ENCODE measurements at places on chromosomes 4 and X. TPM values are rescaled to one million over a fixed set of nuclear protein-coding genes. Genes with fewer than 3 reads are reported as not detected.
A peak's percentile ranks its signal among the peaks of the same experiment; 100 is the strongest.

DNA sequence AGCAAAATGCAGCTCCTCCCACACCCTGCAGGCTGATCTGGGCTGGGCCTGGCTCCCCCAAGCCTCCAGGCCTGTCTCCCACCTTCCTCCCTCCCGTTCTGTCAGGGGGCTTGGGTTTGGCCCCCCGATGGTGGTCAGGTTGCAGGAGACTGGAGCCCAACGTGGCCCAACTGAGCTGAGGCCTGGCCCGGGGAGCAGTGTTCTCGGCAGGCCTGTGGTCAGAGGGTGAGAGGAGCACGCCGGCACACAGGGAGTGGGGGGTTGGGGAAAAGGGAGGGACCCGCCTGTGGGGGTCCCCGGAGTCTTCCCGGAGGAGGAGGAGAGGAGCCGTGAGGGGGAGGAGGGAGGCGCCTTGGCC, 43.2 kb upstream of the NKX1-1 start:
- DNase-seq, result no peak

DNA sequence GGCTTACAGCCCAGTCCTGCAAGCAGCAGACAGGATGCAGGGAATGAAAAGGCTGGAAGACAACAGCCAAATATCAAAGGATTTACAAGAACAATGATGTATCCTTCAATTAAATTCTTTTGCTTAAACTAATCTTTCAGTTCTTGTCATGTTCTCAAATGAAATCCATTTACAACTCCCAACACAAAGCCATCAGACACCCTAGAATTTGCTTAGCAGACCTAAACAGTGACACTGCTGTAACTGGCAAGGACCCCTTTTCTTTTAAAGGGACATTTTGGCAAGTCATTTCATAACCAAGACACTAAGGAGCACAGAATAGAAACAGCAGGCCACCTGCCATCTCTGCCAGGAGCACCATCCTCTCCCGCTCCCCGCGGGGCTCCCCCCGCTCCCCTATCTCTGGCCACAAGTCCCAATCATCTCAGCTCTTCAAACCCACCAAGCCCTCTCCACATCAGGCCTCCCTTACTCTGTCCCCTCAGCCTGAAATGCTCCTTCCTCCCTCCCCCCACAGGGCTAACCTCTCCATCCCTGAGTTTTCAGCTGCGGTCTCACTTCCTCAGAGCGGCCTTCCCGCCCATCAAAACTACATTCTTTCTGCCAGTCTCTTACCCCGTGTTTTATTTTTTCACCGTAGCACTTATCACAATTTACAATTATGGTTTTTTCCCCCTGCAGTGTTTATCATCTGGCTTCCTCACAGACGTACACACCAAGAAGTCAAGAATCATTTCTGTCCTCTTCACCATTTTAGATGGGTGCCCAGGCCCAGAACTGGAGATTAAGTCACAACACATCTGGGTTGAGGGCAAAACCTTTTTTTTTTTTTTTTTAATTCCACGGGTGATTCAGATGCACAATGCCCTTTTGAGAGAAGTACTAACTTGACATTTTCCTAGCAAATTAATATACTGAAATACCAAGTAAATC, 45.8 kb downstream of the TSPAN5 start:
- no peak for DNase-seq

DNA sequence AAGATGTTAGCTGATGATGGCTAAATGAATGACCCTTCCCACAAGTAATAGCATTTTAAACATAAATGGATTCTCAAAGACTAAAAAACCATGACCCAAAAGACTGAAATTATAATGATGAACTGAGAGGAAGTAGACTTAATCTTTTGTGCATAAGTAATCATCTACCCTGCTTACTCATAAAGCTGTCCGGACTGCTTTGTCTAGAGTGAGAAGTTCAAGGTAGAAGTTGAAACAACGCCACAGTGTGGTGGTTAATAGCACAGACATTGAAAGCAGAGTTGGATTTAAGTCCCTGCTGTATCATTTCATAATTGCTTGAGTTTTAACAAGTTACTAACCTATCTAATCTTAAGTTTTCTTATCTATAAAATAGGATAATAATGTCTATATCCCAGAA, 346.6 kb downstream of the CENPC start:
- no peak for DNase-seq

- DNase-seq, result no peak
These were observed 756.1 kb downstream of the SH3BGRL start for GRCh38 chrX:81957900-81958545.

GRCh38 chr4:87188048-87188447, 32.4 kb downstream of the KLHL8 start:
- peak; percentile 11 for DNase-seq

- no peak for DNase-seq
These were observed 51.5 kb upstream of the TRIM2 start for GRCh38 chr4:153152501-153153338.

DNA sequence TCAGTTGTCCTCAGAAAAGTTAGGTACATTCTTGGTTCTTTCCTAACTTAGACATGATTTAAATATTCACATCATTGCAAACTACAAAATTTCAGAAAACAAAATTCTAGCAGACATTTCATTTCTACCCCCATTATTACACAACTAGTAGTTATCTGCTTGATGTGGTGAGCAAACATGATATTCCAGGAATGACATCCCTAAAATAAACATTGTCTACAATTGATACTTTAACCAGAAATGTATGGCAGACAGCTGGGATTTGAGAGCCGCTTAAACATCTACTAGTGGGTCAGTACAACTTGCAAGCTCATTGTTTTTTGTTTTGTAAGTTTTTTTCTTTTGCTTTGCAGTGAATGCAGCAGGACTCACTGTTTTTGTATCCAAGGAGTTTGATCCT, 32.1 kb upstream of the AMBN start:
- DNase-seq, result no peak

DNA sequence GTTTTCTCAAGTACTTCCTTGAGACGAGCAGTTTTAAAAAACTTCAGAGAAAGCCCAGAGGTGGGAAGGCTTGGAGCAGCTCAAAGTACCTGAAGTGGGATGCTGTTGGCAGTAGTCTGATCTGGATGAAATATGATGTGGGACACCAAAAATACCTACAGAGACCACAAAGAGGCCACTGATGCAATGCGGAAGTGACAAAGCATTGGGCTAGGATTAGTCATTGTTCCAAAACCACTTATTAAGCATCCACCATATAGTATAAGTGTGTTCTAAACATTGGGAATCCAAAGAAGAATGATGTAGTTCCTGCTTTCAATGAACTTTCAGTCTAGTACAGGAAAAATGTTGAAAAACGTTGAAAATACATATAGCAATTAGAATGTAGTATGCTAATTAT, 386.1 kb upstream of the CNKSR2 start:
- DNase-seq, result no peak

ACE2 gene
- total RNA-seq, result not detected

GRCh38 chr4:6338175-6338950, 68.7 kb downstream of the WFS1 start:
- DNase-seq, result no peak

ATP1B4 gene
- not detected for total RNA-seq

DNA sequence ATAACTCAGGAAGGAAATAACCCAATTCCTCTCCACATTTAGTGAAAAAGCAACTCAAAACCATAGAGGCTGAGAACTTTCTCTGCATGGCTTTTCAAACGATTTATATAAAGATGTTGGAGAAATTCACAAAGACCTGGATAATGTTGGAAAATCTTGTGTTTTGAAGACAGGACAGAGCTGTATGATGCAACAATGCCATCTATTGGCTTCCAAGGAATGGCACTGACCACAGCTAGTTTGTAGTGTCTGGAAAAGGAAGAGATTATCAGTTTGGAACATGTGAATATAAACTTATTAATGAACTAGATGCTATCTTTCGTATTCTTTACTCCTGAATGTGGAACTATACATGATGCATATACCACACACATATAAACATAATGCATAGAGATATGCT, 503.6 kb downstream of the IL1RAPL1 start:
- DNase-seq, result no peak

Data from HFFc6 (cell line).